ENCODE measurements at places on chromosomes 6 and 20.

GRCh38 chr6:2827142-2827541 lies 14.5 kb downstream of the SERPINB1 start:
- no peak for DNase-seq

- DNase-seq = no peak
Measured at GRCh38 chr20:49854190-49854875, 41.7 kb downstream of the SLC9A8 start.

- no peak for DNase-seq
Measured at GRCh38 chr6:3561725-3562124, 104.9 kb upstream of the SLC22A23 start.

DNA sequence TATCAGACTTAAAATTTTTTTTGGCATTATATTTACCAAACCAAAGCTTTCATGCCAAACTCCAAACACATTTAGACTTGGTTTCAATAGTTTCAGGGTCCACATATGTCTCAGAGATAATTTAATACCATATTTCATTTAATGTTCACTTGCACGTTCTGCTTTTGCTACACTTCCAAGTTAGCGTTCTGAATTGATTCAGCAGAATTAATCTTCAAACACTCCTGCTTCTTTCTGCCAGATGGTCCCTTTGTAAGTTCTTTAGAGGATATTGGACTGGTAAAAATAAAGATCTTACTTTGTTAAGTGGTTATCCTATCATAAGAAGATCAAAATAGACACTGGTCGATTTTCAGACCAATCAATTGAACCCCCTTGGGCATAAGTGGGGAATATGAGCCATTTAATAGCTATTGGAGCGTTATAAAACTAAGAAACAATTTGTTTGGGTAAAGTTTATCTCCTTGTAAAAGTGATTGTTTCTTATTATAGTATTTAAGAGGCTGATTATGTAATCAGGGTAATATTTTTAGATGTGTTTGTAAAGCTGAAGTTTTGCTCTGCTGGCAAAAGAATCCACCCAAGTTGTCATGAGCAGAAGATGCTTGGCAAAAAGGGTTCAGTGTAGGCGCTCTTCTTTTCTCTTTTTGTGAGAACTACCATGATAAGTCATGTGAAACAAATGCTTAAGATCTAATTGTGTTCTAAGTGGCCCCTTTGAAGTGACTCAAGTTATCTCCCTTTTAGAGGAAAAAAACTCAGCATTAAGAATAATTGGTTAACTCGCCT lies 92.2 kb downstream of the MCHR2 start:
- no peak for DNase-seq

DNA sequence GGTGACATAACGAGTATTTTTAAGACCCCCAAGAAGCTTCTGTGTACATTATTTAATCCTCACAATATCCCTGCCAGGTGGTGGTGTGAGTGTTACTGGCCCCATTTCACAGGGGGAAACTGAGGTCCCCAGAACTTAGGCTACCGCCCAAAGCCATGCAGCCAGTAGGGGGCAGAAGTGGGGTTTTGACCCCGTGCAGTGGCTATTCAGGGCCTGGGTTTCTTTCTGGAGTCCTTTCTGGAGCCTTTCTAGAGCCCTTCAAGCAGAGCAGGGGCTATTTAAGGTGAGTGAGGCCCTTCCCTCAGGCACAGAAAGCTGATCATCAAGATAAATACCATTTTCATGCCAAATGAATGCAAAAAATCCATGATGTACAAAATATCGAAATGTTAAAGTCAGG lies 59.0 kb downstream of the CTCFL start:
- DNase-seq = no peak

GRCh38 chr6:82704045-82704444 lies 340.4 kb downstream of the TPBG start:
- peak; percentile 12 for DNase-seq

Data from HFF-Myc (cell line).